ENCODE measurements at places on chromosomes 11 and 22.

GRCh38 chr11:107271425-107271824, 186.2 kb downstream of the CWF19L2 start:
- no peak for DNase-seq

DNA sequence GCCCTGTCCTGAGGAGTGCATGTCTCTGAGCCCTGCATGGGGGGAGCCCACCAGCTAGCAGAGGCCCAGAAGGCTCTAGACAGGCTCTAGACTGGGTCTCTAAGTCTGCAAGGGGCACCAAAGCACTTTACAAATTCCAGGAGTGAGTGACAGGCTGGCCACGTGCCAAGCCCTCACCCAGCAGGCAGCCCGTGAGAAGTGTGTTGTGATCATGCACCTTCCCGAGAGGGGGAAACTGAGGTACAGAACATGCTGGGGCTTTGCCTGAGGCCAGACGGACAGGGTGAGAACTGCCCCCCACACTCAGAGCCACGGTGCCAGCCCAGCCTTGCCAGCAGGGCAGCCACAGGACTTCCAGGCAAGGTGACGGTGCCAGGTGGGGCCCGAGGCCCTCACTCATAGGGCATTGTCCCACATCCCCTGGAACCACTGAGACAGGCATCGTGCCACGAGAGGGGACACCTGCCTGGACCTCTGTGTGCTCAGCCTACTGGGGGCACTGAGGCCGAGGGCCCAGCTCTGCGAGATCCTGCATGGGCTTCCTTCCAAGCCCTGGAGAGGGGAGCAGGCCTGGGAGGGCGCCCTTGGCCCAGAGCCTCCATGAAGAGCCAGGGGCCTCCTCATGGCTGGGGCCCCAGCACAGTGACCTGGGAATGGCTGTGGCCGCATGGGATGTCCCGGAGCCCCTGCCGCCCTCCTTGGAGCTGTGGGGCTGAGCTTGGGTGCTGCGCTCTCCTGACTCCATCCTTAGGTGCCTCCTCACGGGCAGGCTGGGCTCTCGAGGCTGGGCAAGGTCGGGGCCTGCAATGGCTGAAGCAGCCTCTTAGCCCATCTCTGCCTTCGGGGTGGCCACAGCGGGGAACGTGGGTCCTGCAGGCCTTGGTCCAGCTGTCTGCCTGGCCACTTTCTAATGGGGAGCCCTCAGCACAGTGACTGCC, 121.5 kb downstream of the KCNQ1OT1 start:
- no peak for DNase-seq

GRCh38 chr11:34614344-34615104, 6.4 kb upstream of the EHF start:
- no peak for DNase-seq

DNA sequence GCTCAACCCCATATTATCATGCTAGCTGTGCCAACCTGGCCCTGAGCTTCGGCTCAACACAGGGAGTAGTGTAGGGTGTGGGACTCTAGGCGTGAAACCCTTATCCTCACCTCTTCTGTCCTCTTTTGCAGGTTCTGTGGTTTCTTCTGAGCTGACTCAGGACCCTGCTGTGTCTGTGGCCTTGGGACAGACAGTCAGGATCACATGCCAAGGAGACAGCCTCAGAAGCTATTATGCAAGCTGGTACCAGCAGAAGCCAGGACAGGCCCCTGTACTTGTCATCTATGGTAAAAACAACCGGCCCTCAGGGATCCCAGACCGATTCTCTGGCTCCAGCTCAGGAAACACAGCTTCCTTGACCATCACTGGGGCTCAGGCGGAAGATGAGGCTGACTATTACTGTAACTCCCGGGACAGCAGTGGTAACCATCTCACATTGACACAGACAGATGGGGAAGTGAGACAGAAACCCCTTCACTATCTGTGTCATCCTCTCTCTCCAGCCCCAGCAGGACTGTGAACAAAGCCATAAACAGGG, 76.4 kb downstream of the GGTLC2 start:
- no peak for DNase-seq

GRCh38 chr11:47592251-47592650, 2.0 kb downstream of the C1QTNF4 start:
- DNase-seq: no peak

GRCh38 chr11:95486979-95487378, 256.0 kb upstream of the SESN3 start:
- no peak for DNase-seq

DNA sequence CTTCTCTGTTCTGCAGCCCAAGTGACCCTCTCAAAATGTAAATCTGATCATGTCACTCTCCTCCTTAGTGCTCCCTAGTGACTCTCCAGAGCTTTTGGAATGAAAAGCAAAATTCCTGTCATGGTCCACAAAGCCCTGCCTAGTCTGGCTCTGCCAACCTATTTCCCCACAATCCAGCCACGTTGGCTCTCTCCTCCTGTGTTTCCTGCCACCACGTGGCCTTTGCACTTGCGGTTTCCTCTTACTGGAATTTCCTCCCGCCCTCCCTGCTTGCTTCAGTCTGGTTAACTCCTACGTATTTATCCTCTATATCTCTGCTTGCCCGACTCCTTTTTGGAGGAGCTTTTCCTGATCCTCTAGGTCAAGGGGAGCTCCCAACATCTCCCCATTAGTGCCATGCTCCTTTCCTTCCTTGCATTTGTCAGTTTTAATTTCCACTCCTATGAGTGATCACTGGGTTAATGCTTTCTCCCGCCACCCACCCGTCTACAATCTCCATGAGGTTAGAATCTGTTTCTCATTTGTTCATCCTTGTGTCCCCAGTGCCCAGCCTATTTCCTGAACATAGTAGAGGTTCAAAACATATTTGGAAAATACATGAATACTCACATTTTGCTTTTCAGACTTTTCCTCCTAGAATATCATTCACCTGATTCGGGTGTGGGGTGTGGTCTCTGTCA, 11.5 kb downstream of the NNMT start:
- no peak for DNase-seq

DNA sequence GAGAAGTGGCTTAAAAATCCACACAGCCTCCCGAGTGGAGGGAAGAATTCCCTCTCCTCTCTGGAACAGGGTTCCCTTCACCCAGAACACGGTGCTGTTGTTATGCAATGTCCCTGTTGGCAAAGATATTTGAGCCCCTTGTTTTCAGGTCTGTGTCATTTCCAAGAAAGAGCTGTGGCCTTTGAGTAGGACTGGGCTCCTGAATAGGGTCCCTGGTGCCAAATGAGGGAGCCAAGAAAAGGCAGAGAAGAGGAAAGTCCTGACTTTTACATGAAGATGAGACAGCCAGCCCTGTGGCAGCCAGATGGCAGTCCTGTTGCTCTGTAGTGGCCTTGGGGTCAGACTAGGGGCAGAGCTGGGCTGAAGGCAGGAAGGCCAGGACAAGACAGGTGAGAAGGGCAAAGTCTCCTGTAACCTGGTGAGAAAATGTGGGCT, 51.2 kb upstream of the ELF5 start:
- no peak for DNase-seq

DNA sequence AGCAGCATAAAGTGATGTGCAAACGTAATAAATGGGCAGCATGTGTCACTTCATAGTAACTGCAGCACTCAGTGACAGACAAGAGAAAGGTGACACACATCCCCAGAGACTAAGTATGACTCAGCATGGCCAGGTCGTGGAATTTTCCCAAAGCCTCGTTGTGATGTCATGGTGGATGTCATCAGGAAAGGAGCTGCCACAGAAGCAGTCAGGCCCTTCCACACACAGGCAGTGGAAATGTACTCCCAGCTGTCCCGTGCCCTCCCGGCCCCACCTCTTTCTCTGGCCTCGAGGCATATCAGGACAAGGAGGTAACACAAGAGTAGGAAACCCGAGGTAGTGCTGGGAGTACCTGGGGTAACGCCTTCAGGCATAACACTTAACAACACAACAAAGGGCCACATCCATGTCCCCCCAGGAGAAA, 8.1 kb downstream of the PC start:
- DNase-seq: no peak

DNA sequence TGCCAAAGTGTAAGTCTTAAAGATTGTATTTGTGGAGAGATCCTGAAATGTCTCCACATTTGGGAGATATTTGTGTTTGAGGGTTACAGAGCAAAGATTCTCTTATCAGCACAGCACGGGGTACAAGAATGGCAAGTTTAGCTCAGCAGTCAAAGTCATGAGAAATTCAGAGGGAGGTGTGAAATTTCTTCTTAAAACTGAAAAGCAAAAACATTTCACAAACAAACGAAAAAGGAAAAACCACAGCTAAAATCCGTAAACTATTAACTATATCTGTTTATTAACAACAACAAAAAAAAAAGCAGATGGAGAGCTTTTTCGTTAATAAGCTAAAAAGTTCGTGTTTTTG, 40.9 kb upstream of the ETS1 start:
- DNase-seq: no peak

DNA sequence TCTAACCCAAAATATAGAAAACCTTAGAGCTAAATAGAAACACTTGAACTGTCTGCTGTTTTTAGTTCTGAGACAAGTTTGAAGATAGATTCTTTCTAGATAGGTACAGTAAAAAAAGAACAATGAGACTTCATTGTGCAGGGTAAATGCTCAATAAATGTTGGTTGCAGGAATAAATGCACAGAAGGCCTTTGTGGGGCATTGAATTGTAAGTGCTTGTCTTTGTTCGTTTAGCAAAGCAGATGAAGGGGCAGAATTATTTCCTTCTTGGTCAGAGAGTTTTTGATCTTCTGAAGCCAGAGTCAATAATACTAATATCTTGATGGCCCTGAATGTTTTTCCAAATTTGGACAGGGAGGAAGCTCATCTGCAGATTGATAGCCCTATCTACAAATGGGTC, 340.4 kb downstream of the OPCML start:
- no peak for DNase-seq

DNA sequence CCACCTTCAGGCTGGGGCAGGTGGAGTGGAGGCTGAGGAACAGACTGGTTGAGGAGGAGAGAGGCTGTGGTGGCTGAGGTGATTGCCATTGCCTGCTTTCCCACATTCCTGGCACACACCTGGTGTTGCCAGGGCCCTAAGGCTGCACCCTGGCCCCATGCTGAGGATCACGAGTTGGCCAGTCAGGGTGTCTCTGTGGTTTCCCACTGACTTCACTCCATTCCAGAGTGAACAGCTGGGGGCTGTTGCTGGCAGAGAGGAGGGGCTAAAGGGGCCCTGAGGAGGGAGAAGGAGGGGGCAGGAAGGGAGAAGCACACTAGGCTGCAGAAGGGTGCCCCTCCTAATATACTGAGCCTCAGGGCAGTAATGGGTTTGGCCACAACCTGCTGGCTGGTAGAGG, 1.8 kb downstream of the TMEM86A start:
- no peak for DNase-seq

- no peak for DNase-seq
These were observed 31.7 kb upstream of the TEF start for GRCh38 chr22:41350087-41350486.

DNA sequence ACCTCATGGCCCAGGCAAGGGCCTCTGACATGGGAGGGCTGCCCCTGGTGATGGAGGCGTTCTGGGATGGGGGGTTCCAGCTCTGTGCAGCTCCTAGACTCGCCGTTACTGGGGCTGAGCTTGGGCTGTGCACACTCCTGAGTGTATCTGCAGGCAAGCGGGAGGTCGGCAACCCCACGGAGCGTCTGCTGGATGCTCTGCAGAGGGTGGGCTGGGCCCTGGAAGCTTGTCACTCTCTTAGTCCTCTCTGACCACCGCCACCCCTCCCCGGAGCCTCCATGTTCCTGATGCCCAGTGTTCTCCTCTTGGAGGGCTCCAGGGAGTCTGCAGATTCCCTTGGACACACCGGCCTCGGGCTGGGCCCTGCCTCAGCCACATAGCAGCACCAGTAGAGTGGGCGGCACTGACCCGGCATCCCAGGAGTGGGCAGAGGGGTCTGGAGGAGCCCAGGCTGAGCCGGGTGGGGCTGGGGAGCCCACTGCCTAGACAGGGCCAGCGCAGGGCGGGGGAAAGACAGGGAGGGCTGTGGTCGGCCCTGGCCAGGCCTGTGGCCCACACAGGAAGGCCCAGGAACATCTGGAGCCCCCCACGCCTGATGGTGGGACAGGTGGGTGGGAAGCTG, 20.6 kb upstream of the MUC5B start:
- DNase-seq: no peak

- DNase-seq: no peak
These were observed 325.4 kb upstream of the CCDC90B start for GRCh38 chr11:83611600-83611999.
